ENCODE measurements at places on chromosomes 1 and 21. TPM values are rescaled to one million over a fixed set of nuclear protein-coding genes. Genes with fewer than 3 reads are reported as not detected.

The PHTF1 gene
- 19.2 TPM for total RNA-seq

- no peak for DNase-seq
Observed at GRCh38 chr1:205965036-205965884, 22.0 kb upstream of the SLC26A9 start.

The TMEM183A gene
- total RNA-seq: 82.8 TPM

DNA sequence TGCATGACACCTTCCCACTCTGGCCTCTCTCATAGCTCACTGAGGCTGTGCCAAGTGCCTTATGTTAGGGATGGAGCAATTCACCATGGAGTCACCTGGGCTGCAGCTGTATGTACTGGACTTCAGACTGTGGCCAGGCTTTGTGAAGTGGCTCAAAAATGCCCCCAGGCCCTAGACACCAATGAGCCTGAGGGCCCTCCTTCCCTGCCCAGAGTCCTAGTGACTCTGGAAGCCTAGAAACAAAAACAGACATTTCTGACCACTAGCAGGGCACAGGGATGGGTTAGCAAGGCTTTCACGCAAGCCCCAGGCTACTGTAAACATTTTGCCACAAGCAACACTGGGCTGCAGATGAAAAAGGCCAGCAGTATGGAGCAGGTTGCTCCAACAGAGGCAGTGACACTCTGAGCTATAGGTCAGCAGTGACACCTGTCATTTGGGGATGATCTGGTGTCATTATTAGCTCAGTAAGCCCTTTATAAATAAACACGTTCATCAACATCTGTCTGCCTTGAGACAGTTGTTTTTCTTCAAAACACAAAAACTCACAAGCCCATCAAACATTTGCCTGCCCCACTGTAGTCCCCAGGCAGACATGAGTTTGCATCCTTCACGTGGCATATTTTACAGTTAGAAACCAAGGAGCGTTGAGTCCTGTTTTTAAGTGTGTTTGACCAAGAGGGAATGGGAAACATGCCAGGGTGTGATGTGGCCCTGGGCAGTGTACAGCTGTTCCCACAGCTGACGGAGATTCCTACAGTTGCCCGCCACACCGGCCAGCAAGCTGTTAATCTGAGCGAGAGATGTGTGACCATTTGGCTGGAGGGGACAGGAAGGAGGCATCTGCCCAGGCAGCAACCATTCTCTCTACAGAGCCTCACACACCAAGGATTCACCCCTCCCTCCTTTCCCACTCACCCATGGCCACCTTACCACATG, 66.8 kb downstream of the KCNN3 start:
- no peak for DNase-seq

The PLEKHM2 gene
- total RNA-seq: 13.4 TPM

- DNase-seq: no peak
Observed at GRCh38 chr1:204793259-204793914, 77.3 kb upstream of the NFASC start.

The SLC30A1 gene
- 14.8 TPM for total RNA-seq

DNA sequence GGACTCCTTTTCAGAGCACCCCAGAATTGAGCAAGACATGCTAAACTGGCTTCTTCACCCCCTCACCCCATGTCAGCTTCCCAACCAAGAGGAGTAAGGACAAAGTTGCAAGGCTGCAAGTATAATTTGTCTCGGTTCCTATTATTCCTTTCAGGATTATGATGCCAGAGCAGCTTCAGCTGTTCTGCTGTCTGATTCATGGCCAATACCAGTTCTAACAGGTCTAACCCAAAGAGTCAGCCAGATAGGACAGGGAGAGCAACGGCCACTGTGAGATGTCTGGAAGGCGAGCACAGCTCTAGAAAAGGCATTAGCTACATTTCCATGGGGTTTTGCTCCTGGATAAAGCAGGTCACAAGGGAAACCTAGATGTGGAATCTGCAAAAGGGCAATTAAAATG, 53.3 kb upstream of the HOOK1 start:
- no peak for DNase-seq

The TTC39A gene
- total RNA-seq: 3.5 TPM

DNA sequence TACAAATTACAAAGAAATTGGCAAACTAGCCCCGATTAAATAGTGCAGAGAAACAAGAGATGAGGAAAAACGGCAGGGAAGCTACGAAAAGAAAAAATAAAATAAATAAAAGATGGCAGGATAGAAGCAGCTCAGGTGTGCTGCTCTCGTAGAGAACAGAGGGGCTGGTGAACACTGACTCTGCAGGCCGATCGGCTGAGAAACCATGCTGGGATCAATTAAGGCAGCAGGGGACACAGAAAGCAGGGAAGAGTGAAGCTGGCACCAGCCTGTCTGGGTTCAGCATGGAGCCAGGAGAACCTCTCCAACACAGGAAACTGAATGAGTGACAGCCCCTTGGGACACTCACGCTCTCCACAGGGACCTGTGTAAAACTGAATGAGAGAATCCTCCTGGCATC, 39.5 kb upstream of the TMPRSS15 start:
- no peak for DNase-seq

The FHAD1 gene
- total RNA-seq: 0.17 TPM

DNA sequence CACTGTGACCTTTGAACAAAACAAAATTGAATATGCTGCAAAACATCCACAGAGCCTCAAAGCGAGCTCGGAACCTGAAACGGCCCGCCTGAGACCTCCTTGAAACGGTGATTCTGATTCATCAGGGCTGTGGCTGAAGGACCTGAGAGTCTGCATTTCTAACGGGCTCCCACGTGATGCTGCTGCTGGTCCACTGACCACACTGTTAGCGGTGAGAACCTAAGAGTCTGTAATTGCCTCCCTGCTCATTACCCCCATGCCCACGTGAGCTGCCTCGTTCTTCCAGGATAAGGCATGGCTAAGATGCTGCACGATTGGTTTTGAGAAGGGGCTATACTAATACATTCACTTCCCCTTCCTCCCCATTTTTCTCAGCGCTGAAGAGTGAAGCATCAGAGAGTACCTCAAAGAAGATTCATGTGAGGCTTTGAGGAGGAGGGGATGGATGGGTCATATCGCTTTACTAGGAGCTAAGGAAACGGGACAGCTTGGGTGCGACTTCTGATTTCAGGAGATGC, 9.7 kb downstream of the TLR5 start:
- no peak for DNase-seq

- DNase-seq: no peak
Observed at GRCh38 chr1:84121360-84121759, 22.7 kb upstream of the PRKACB start.

GRCh38 chr1:63642901-63643300, 49.7 kb downstream of the PGM1 start:
- no peak for DNase-seq

The ZFYVE9 gene
- 13.9 TPM for total RNA-seq

GRCh38 chr1:39153684-39154083, 50.8 kb upstream of the MACF1 start:
- no peak for DNase-seq

DNA sequence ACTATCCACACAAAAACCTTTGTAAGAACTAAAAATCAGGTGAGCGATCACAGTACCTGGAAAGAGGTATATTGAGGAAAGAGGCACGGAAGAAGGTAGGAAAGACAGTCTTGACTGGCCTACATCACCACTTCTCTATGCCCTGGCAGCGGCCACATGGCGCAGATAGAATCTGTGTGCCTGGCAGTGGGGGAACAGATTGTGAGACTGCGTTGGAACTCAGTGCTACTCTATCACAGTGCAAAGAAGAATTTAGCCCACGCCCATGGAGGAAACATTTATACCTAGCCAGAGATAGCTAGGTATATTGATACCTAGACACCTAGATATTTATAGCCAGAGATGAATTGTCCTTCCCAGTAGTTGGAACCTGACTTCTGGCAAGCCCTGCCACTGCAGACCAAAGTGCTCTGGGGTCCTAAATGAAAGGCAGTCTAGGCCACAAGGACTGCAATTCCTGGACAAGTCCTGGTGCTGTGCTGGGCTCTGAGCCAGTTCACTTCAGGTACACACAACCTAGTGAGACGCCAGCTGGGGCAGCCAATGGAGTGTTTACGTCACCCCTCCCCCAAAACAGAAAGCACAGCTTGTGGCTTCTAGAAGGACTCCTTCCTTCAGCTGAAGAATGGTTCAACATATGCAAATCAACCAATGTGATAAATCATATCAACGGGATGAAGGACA, 51.9 kb downstream of the DHX9 start:
- no peak for DNase-seq

The ATP1A4 gene
- total RNA-seq: not detected

DNA sequence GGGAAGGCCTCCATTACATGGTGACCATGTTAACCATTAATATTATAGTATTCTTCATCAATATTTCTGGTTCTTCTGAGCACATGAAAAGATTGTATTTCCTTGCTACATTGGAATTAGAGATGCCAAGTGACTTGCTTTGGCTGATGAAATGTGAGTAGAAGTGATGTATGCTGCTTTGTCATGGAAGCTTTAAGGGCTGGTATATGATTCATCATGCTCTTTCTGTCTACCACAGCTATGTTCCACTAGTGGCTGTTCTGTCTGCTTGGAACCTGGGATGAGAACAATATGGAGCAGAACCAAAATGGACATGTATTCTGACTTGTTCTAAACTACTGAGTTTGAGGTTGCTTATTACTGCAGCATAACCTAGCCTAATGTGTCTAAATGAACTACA, 163.3 kb downstream of the TM2D1 start:
- no peak for DNase-seq

DNA sequence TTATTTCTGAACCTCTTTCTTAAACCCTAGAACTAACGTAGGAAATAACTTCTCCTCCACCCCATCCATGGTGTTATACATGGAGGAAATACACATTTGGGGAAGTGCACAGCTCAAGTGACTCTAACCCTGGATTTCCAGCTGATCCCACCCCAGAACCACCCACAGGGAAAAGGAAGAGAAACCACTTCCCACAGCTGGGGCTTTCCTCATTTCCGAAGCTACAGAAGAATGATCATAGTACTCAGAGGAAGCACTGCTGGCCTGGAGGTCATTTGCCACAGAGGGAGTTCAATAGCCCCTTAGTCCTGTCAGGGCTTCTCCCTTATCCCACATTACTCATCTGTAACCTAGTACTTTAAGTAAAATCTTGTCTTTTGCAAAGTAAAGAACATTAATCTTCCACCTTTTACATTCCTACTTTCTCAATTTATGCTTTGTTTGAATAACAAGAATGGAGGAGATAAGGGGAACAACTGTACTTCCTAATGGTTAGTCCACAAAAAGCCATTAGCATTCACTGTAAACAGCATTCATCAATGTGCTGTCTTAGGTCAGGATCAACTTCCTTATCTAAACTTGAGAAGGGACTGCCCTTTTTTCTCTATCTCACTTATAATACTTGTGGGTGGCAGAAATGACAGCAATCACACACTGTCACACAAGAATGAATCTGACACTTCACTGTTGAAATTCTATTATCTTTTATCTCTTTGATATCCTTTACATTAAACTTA, 63.0 kb upstream of the RGS1 start:
- DNase-seq: no peak

Measured in H4 (cell line).